ENCODE measurements at places on chromosomes 5 and 9. TPM values are rescaled to one million over a fixed set of nuclear protein-coding genes. Genes with fewer than 3 reads are reported as not detected.

The MYMK gene
- not detected for polyA plus RNA-seq

The CAVIN4 gene
- polyA plus RNA-seq: 2.6 TPM

The HAPLN1 gene
- 0.06 TPM for polyA plus RNA-seq

The PRPF4 gene
- 20.7 TPM for polyA plus RNA-seq

The TRIM7 gene
- 1.0 TPM for polyA plus RNA-seq

The OLFM1 gene
- 0.38 TPM for polyA plus RNA-seq

The SREK1 gene
- polyA plus RNA-seq: 18.0 TPM

The NEUROG1 gene
- polyA plus RNA-seq: not detected

The GPR150 gene
- 0.10 TPM for polyA plus RNA-seq

The GHR gene
- 0.36 TPM for polyA plus RNA-seq

The NSG2 gene
- not detected for polyA plus RNA-seq

- peaks cover 4% of the 10 kb centered on the region for H3K4me1 ChIP-seq
- no peaks in the 10 kb centered on the region for H3K36me3 ChIP-seq
- no peak for DNase-seq
- H3K4me3 ChIP-seq: no peak overlapping the region
- H3K27ac ChIP-seq: no peak overlapping the region
Measured at GRCh38 chr5:170634256-170634990, 130.6 kb downstream of the KCNIP1 start.

DNA sequence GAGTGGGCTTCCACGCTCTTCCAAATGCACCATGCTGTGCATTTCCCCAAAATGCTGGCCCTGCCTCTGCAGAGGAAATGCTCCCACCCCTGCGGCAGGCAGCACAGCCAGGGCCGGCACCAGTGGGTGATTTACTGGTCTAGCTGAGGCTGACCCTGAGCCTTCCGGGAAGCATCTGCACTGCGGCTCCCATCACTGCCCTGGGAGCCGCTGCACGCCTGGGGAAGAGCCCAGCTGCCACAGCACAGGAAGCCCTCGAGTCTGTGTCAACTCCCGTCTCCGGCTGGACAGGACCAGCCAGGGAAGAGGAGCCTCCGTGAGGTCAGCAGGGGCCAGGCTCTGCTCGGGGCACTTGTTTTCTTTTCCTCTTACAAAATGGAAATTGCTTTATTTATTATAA is 25.1 kb upstream of the EEIG1 start:
- H3K4me1 ChIP-seq: peaks cover 9% of the 10 kb centered on the region
- no peaks in the 10 kb centered on the region for H3K27me3 ChIP-seq
- H3K4me3 ChIP-seq: no peak overlapping the region
- no peak for DNase-seq
- no peaks in the 10 kb centered on the region for H3K36me3 ChIP-seq

DNA sequence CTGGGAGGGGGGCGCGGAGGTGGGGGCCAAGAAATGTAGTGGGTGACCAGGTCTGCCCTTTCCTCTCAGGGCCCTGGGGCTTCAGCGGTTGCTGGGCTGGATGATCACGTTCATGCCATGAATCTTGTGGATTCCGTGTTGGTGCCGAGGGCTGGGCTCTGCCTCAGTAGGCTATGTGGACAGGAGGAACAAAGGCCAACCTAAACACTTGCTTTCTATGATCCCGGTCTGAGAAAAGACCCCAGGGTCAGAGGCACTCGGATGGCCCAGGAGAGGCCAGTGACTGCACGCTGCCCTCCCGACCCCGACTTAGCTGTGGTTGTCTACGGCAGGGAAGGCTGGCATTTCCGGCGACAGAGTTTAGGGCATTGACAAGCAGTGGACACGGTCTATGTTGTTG is 26.6 kb downstream of the PHF2 start:
- H3K27ac ChIP-seq: no peak overlapping the region
- no peaks in the 10 kb centered on the region for H3K27me3 ChIP-seq
- no peaks in the 10 kb centered on the region for H3K36me3 ChIP-seq
- no peak overlapping the region for H3K4me3 ChIP-seq

- H3K4me1 ChIP-seq: peaks cover 3% of the 10 kb centered on the region
- DNase-seq: no peak
- H3K4me3 ChIP-seq: no peak overlapping the region
- H3K27me3 ChIP-seq: no peaks in the 10 kb centered on the region
- peaks cover 4% of the 10 kb centered on the region for H3K36me3 ChIP-seq
Measured at GRCh38 chr5:134742134-134742533, 3.8 kb downstream of the CAMLG start.

- no peaks in the 10 kb centered on the region for H3K36me3 ChIP-seq
- no peaks in the 10 kb centered on the region for H3K27me3 ChIP-seq
- no peak for DNase-seq
Measured at GRCh38 chr9:18472841-18473251, 1.1 kb upstream of the ADAMTSL1 start.

GRCh38 chr5:88736494-88736893 is 146.5 kb downstream of the MEF2C start:
- no peaks in the 10 kb centered on the region for H3K36me3 ChIP-seq
- H3K27me3 ChIP-seq: no peaks in the 10 kb centered on the region
- H3K4me3 ChIP-seq: no peak overlapping the region
- H3K27ac ChIP-seq: no peak overlapping the region
- no peak for DNase-seq

- no peak for DNase-seq
- no peaks in the 10 kb centered on the region for H3K27me3 ChIP-seq
- H3K4me1 ChIP-seq: peaks cover 2% of the 10 kb centered on the region
- peaks cover 32% of the 10 kb centered on the region for H3K36me3 ChIP-seq
- no peak overlapping the region for H3K27ac ChIP-seq
Measured at GRCh38 chr5:112865128-112865527, 4.0 kb downstream of the SRP19 start.

DNA sequence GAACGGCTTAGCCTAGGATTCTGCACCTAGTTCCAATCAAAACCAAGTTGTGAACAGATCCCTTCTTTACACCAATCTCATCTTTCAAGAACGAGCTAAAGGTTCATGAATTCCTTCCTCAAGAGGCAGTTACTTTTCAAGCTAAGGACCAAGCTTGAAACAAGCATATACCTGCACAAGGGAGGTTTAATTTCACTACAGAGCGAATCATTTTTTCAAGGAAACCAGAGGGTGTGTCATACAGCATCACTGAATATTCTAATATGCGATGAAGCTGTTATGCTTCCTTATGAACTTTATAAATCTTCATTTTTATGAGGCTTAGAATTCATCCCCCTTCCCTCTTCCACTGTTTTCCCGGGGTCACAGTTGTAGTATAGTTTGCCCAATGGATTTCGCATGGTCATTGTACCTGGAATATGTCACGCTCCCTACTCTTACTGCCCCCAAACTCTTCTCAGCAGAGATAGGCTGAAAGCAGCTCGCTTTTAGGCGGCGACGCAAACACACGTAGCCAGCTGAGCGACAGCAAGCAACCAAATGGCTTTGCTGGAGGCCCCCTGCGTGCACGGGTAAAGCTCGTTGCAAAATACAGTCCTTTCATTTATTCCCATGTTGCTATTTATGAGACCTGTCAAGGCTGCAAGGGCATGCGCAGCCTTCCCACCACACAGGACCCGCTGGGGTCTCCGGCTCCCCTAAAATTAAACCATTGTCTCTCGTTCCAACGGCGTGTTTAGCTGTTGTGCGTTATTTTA is 832 bp downstream of the LMBRD2 start:
- DNase-seq: peak; percentile 48
- peak overlapping the region; percentile 71 for H3K27ac ChIP-seq
- peak overlapping the region; percentile 79 for H3K4me3 ChIP-seq
- no peaks in the 10 kb centered on the region for H3K27me3 ChIP-seq
- H3K4me1 ChIP-seq: peaks cover 10% of the 10 kb centered on the region

- H3K4me1 ChIP-seq: no peaks in the 10 kb centered on the region
- no peak for DNase-seq
- H3K4me3 ChIP-seq: no peak overlapping the region
- no peak overlapping the region for H3K27ac ChIP-seq
- no peaks in the 10 kb centered on the region for H3K36me3 ChIP-seq
Measured at GRCh38 chr5:170337045-170337733, 39.6 kb upstream of the LCP2 start.

DNA sequence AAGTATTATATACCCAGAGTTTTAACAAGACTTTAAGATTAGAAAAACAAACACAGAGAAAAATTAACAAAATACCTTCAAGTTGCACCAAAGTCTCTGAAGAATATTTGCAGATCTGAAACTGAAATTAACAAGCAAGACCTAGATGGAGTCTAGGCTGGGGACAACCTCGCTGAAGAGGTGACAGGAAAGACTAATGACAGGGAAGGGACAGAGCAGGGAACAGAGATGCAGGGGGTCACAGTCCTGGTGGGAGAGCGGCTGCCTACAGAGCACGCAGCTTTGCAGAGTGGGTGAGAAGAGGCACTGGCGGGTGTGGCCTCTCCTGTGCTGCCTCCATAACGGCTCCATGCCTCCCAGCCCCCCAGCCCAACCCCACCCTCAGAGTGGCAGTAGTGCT is 13.5 kb downstream of the RETREG1 start:
- peaks cover 46% of the 10 kb centered on the region for H3K27me3 ChIP-seq
- H3K4me3 ChIP-seq: no peak overlapping the region
- no peak for DNase-seq
- no peak overlapping the region for H3K27ac ChIP-seq
- no peaks in the 10 kb centered on the region for H3K36me3 ChIP-seq

- H3K27ac ChIP-seq: no peak overlapping the region
- peaks cover 2% of the 10 kb centered on the region for H3K36me3 ChIP-seq
- no peak for DNase-seq
- no peak overlapping the region for H3K4me3 ChIP-seq
Measured at GRCh38 chr9:26983340-26983739, 22.1 kb downstream of the LRRC19 start.

- no peaks in the 10 kb centered on the region for H3K27me3 ChIP-seq
- H3K36me3 ChIP-seq: no peaks in the 10 kb centered on the region
- no peak for DNase-seq
- H3K4me1 ChIP-seq: no peaks in the 10 kb centered on the region
- no peak overlapping the region for H3K4me3 ChIP-seq
Measured at GRCh38 chr9:90813523-90813922, 11.9 kb downstream of the SYK start.

- no peak for DNase-seq
- H3K36me3 ChIP-seq: no peaks in the 10 kb centered on the region
Measured at GRCh38 chr9:119934497-119934896, 565.3 kb upstream of the BRINP1 start.

DNA sequence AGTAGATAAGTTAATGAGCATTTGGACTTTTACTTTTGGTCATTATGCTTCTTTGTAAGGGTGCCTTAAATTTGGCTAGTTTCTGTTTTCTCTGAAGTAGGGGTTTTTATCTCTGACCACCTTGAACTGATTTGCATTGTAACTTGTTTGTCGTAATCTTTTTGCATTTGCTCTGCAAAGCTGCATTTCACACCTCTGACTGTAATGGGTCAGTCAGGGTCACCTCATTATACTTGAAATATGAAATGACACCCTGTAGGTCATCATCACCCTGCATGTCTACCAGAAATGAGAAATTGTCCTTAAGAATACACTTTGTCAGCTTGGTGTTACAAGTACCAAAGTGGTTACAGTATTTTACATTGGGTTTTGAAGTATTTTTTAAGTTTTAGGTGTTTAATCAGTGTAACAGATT is 74.0 kb downstream of the KCNN2 start:
- peak overlapping the region; percentile 0 for H3K4me3 ChIP-seq
- no peaks in the 10 kb centered on the region for H3K27me3 ChIP-seq
- no peak overlapping the region for H3K27ac ChIP-seq
- no peaks in the 10 kb centered on the region for H3K36me3 ChIP-seq
- H3K4me1 ChIP-seq: peaks cover 1% of the 10 kb centered on the region

- DNase-seq: no peak
- H3K4me3 ChIP-seq: no peak overlapping the region
- H3K4me1 ChIP-seq: peaks cover 16% of the 10 kb centered on the region
- H3K36me3 ChIP-seq: no peaks in the 10 kb centered on the region
Measured at GRCh38 chr5:140130949-140131733, 5.4 kb downstream of the IGIP start.

DNA sequence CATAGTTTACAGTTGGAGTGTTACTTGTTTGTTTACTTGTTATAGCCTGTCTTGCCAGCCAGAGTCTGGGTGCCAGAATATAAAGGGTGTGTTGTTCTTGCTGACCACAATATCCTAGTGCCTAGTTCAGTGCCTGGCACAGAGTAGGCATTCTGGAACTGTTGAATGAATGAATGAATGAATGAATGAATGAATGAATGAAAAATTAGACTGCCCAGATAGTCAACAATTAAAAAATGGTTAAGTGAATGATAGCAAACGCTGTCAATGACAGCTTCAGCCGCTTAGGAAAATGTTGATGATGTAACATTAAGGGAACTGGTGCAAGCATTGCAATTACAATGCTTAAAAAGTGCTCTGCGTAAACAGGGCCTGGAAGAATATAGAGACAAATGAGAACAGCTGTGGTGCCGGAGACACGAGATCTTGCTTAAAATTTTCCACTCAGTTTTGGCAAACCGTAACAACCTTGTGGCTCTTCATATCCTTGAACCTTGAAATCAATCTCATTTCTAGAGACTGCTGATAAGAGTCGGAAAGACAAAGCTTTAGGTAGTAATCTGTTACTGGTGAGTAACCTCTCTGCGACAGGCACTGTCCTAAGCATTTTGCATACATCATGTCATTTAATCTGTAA is 4.7 kb upstream of the TTLL11 start:
- H3K4me3 ChIP-seq: no peak overlapping the region
- DNase-seq: no peak
- no peak overlapping the region for H3K27ac ChIP-seq
- H3K36me3 ChIP-seq: no peaks in the 10 kb centered on the region
- H3K27me3 ChIP-seq: peaks cover 3% of the 10 kb centered on the region
